Activated CD8-positive, alpha-beta memory T cell treated with anti-CD3 and anti-CD28 coated beads, Interleukin-2, amount 50 U/mL, for 48 hours (primary cell): ENCODE measurements at places on chromosomes 1 and 21.
A peak's percentile ranks its signal among the peaks of the same experiment; 100 is the strongest.

- DNase-seq: no peak
Observed at GRCh38 chr1:229410370-229410691, 23.6 kb downstream of the ACTA1 start.

- no peak for DNase-seq
Observed at GRCh38 chr1:26913389-26913753, 404 bp downstream of the NR0B2 start.

DNA sequence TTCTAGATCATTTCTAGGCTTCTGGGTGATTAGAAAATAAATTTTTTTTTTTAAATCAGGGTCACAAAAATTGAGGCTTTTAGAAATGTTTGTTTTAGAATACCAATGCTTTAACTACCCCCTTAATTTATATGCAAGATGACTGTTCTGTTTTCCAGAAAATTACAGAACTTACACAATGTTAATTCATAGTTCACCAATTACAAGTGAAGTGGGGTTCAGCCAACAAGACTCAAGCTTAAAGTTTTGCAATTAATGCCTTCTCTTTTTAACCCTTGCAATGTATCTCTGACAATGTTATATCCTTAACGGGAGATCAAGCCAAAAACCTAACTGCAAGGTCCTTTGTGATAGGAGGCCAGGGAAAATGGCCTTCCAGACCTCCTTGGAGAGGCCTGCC, 5.6 kb downstream of the PRELP start:
- DNase-seq: no peak

DNA sequence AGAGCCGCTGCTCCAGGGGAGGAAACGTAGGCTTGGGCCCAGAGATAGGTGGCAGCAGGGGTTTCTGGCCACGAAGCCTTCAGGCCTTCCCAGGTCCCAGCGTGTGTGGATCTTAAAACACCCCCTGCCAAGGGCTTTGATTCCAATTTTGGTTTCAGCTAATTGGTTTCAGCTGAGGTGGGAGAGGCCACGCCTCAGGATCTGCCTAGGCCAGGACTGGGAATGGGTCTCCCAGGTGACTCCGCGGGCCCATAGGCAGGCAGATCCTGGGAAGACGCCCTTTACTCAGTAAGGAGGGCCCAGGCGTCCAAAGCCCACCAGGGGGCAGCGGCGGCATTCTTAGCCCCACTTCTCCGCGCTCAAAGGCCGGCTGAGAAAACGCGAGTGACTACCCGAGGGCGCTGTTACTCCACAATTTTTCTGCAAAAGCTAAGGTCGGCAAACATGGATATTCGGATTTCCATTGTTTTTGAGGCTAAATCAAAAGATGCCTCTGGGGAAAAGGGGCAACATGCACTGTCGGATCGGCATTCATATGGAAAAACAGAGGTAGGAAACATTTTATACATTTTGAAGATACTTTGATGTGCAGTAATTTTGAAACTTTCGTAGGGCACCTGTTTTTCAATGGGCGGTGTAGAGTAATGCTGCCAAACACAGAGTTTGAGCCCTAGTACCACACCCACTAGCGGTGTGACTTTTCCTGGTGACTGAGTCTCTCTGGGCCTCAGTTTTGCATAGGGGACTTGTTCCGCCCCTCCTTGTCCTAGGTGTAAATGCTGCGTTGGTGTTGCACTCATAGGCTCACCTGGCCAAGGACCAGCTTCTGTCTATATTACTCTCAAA, 31.8 kb upstream of the BCL10 start:
- peak; percentile 86 for DNase-seq

- DNase-seq: no peak
Observed at GRCh38 chr1:37038227-37039093, 4.1 kb upstream of the GRIK3 start.

DNA sequence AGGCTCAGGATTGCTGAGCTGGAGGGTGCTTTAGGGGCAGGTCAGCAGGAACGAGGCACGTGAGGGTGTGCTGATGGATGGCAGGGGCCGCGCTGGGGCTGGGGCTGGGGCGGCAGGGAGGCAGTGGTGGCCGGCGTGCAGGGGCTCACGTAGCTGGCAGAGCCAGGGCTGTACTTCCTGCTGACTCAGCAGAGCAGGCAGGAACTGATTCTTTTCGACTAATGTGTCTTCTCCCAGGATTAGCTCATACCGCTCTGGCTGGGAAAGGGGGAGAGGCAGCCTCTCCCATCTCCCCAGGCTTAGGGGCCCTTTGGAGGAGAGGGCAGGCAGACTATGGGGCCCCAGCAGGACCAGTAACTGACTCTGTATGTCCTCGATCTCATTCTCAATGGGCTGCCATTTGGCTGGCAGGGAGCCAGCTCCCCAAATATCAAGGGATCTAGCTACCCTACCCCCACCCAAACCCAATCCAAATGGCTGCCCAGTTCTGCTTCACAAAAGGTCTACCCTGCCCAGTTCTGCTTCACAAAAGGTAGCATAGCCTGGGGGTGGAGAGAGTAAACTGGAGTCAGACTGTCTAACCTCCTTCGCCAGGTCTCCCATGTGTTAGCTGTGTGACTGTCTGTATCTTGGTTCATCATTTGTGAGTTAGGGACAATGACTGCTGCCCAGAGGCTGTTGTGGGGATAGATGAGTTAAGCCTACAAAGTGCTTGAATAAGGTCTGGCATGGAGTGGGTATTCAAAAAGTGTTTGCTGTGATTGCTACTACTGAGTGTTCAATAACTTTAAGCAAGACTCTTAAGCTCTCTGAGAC, 100.1 kb upstream of the SLC2A1 start:
- peak; percentile 69 for DNase-seq

- DNase-seq: no peak
Observed at GRCh38 chr1:10631811-10632593, 157.3 kb downstream of the PEX14 start.

DNA sequence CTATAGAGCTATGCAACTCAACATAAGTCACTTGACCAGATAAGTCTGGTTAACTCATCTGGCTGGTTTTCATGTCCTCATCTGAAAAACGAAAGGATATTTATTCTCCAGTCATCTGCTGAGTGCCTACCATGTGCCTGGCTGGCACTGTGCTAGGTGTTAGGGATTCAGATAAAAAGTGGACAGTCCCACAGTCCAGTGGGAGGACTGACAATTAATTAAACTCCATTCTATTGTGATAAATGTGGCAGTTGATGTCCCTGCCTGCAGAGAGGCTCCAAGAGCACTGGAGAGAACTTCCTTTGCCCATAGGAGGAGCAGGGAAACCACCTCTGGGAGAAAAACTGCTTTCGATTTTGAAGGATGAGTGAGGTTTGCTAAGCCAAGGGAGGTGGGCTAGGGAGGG, 5.4 kb downstream of the NUAK2 start:
- DNase-seq: no peak

DNA sequence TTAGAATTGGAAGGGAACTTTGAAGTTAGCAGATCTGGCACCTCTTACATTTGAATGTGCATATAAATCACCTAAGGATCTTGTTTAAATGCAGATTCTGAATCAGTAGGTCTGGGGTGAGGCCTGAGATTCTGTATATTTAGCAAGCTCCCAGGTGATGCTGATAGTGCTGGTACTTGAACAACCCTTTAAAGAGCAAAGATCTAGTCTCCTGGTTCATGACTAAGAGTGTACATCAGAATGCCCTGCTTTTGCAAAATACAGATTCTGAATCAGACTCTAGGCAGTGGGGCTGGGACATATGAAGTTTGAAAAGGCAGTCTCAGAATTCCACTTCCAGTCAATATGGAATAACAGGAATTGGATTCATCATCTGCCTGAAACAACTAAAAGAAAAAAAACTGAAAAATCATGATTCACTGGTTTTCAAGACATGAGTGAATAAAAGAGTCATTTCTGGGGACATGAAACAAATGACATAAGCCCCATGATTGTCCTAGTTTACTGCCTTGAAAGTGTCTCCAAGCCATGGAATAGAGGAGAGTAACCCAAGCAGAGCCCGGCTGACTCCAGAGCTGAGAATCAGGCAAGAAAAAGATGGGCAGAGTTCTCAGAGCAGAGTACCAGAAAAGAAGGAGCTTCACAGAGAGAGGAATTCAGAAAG, 149.6 kb upstream of the SGIP1 start:
- no peak for DNase-seq

DNA sequence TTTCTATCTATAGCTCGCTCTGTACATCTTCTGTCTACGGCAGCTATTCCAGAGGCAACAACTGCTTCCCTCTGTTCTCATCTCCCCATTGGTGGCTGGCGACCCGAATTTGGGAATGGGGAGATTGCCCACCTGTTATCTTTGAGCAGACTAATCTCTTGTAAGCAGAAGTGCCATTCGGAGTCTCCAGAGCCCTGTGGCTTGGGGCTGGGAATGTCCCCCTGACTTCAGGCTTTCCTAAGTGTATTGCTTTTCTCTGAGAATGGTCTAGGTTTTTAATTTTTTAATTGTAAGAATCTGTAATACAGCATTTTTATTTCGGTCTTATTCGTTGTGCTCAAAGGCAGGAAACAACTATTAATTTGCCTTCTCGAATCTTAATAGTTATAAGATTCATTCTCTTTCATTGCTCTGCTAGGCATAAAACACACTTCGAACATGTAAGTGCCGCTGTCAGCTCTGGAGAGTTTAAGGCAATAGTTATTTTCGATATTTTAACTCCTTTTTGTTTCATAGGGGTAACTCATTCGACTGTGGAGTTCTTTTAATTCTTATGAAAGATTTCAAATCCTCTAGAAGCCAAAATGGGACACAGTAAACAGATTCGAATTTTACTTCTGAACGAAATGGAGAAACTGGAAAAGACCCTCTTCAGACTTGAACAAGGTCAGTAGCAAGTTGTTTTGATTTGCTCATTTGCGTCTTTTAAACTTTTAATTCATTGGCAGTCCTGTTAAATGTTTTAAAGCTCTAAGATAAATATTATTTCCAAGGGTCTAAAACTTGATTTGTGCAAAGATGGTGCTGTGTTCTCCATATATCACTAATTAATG, 514 bp downstream of the AGL start:
- DNase-seq: no peak

DNA sequence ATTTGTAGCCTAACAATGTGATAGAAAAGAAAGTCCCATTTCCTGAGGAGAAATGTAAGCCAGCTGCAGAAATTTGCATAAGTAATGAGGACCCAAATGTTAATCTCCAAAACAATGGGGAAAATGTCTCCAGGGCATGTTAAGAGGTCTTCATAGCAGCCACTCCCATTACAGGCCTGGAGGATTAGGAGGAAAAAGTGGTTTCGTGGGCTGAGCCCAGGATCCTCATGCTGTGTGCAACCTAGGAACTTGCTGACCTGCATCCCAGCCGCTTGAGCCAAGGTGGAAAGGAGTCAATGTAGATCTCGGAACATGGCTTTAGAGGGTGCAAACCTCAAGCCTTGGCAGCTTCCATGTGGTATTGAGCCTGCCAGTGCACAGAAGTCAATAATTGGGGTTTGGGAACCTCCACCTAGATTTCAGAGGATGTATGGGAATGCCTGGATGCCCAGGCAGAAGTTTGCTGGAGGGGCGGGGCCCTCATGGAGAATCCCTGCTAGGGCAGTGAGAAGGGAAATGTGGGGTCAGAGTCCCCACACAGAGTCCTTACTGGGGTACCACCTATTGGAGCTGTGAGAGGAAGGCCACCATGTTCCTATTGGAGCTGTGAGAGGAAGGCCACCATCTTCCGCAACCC, 14.2 kb upstream of the F13B start:
- DNase-seq: no peak

- no peak for DNase-seq
Observed at GRCh38 chr21:33123374-33124123, 53.6 kb downstream of the OLIG1 start.

DNA sequence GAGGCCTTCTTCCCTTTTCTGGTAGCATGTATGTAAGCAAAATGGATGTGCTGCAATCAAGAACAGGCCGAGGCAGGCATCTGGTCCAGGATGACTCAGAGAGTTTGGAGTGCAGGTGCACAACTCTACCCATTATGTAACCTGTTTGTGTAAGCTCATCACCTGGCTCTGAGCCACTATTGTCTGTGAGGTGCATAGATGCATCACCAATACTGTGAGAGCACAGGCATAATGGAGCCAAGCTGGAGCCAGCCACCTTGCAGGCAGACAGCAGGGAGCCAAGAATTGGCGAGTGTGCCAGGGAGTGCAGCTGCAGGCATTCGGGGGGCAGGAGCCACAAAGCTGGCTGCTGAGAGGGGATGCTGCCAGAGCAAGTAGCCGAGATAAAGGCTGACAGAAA, 549.9 kb upstream of the RGS18 start:
- no peak for DNase-seq

DNA sequence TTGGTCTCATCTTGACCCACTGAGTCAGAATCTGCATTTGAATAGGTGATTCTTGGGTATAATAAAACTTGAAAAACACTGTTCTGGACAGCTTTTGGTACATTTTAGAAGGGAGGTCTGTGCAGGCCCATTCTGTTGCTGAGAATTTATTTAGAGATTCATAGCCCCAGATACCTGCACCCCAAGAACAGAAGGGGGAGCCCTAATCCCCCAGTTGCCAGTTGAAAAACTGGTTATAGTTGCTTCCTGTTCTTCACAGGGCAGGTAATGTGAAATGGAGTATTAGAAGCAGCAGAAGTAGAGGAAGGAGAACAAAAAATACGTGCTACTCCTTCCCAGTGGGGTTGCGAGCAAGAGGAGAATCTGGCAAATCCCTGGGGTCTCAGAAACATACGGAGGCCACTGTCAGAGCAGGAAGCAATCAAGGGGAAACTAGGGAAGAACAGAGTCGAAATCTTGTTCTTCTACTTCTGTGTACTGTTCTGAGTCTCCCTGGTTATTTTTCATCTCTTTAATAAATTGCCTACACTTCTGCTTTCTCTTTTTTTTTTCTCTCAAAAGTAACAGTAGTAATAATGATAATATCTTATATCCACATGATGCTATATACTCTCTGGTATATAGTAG, 4.6 kb upstream of the CLCA2 start:
- DNase-seq: no peak

DNA sequence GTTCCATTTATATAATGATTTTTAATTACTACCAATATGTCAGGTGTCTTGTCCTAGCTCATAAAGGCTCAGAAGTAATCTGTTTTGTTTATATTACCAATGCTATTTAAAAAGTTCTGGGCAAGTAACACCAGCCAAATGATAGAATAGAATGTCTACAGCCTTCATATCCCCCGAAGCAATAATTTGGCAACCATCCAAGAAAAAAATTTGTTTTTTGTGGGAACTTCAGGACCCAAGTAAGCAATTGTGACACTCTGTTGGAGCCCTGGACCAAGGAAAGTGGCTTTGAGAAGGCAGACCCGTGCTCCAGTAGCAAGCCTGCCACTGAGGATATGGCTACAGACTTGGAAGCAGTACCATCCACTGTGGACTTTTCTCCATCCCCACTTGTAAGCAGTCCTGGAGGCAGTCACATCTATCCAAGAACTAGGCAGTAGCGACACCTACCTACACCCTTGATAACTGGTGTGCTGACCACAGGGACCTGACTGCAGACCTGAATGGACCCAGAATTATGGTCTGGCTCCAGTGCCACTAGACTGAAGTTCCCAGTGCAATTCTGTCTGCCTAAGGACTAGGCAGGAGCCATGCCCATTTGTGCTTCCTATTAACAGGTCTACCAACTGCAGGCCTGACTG, 870.7 kb upstream of the ADGRL2 start:
- DNase-seq: no peak

DNA sequence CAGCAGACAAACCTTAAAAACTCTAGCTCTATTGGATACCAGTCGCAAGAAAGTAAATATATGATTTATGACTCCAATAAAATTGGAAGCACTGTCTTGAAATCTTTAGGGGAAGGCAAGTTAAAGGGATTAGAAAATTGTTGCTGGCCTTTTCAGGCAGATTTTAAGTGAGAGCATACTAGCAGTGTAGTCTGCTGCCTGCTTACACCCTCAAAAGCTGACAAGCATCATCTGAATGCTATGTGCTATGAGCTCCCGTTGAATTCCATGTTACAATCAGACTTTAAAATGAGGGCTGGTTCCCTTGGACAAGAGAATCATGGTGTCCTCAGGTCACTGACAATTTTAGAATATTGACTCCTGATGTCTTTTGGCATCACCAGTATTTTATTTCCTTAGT, 271.1 kb upstream of the C1orf105 start:
- DNase-seq: no peak
